T-helper 2 cell (primary cell): ENCODE measurements at places on chromosomes 12 and 14.
A peak's percentile ranks its signal among the peaks of the same experiment; 100 is the strongest.

GRCh38 chr14:55129086-55129427, at the start of gene LGALS3:
TSS of gene LGALS3 (plus strand) at chr14:55129252. CDS start at chr14:55137374, 8,122 bp downstream.
- DNase-seq = peak; percentile 22

DNA sequence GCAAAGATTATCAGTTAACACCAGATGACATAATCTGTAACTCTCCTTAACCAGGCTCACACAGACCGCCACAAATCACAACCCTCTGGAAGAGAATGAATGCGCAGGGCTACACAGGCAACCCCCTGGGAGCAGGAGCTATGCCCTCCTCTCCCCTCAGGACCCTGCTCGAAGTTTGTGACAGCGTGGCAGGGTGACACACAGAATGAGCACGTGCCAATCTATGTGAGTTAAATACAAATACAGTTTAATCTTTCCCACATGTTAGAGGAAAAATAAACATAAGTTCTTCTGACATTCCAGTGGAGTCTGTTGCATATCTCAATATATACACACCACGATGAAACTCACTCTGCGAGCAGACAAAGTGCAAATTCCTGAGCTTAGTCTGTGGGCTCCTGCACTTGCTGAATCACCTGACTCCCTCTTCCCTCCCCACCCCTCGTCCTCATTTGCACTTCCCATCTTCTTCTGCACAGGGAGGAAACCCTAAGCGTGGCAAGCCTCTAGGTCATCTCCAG, 37.6 kb downstream of the BCAT1 start:
- DNase-seq = no peak

DNA sequence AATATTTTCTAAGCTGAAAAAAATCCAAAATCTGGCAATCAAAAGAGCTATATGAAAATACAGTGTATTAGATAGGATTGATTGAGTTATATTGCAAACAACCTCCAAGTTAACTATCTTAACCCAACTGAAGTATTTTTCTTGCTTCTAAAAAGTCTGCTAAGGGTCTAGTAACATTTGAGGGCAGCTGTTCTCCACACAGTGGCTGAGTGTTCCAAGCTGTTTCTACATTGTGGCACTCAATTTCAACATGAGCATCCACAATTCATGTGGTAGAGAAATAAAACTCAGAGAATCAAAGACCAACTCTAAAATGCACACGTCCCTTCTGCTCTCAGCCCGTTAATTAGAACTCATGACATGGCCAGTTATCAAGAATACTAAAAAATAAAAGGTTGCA, 340.0 kb downstream of the C12orf50 start:
- DNase-seq = no peak

DNA sequence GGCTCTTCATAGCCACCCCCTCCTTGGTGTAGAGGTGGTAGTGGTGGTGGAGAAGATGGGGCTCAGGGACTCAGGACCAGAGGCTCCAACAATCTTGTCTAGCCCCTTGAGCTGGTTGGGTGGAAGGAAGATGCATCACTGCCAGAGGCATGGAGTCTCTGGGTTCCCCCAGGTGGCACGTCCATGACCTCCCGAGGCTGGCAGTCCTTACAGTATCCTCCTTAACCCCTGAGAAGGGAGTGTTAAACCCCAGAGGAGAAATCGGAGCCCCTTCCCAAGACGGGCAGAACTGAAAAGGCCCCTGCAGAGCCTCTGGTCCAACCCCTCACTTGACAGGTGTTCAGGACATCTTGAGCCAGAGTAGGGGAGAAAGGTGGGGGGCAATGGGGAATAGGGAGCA, 9.1 kb downstream of the KRT83 start:
- DNase-seq = no peak

DNA sequence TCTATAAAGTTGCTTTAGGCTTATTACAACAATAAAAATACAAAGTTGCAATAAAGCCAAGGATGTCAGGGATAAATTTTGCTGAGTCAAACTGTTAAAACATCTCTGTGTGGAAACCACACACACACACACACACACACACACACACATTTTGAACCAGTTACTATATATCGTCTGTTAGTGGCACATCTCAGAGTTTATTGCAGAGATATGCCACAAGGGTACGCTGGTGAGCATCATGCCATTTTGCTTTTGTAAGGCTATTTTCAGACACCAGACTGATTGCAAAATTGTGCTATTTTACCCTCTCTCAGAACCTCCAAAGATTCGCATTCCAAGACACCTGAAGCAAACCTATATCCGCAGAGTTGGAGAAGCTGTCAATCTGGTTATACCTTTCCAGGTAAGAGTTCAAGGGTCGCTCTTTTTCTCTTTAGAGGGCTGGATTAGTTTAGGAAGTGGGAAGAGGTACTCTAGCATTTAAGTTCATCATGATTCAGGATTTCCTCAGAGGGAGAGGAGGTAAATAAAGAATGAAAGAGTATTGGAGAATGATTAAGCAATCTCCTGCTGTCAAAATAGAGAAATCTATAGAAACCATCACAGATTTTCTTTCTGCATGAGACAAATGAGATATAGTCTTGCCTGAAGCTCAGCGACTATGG, 27.3 kb upstream of the CHPT1 start:
- DNase-seq = peak; percentile 88

GRCh38 chr12:74794522-74794921, 256.9 kb downstream of the ATXN7L3B start:
- DNase-seq = no peak

DNA sequence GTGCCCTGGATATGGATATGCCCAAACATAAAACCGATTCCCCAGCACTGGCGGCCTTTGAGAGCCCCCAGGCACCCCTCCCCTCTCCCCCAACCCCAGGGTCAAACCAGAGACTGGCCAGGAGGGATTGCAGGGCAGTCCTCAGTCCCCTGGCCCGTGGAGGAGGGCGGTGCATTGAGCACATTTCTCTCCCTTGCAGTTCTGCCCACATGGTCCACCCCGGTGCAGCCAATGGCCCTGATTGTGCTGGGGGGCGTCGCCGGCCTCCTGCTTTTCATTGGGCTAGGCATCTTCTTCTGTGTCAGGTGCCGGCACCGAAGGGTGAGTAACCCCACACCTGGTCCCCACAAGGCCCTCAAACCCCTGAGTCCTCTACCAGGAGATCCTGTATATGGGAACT, 3.4 kb upstream of the GPR162 start:
- no peak for DNase-seq

- no peak for DNase-seq
These were observed 9.6 kb upstream of the FBXO33 start for GRCh38 chr14:39441805-39442204.

GRCh38 chr12:69720750-69721149, 17.9 kb upstream of the RAB3IP start:
- DNase-seq = no peak

DNA sequence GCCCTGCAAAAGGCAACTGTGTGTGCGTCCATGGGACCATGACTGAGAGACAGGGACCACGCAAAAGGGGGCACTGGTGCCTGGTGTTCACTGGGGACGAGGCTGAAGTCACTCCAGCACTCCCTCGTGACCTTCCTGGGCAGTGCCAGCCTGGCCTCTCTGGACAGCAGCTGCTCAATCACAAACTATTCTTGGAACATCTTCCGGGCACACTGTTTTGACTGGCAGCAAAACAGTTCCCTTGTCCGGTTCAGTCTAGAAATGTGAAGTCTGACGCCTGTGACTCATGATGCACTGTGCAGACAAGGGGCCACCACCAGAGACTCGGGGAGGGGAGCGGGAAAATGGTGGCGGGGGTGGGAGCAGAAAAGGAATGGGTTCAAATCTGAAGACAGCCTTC, 20.8 kb downstream of the SNRNP35 start:
- DNase-seq = no peak

GRCh38 chr14:97251491-97252155, 454.4 kb downstream of the VRK1 start:
- DNase-seq = no peak

GRCh38 chr12:109710205-109710746, 3.3 kb upstream of the FAM222A start:
- DNase-seq = no peak

DNA sequence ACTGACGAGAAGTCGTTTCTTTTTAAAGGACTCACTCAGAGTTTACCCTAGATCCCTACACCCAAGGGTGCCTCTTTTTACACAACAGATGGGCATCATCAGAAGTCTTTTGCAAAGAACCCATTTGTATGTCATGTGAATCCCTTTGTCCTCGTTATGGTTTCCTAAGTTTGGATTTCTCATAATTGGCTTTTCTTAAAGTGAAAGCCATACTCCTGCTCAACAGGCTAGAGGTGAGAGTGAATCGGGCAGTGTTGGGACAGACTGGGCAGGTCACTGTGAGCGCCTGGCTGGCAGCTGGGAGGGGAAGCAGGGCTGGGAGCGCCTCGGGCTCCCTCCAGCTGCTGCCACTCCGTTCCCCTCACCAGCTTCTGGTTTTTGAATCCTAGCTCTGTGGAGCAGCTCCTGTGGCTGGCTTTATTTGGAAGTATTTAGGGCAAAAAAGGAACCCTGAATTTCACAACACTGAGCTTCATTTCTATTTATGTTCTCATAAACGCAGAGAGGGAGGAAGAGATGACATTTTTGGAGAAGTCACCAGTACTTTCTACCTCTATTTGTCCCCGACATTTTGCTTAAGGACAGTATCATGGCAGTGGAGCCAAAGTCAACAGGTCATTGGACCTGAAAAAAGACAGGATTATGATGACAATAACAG, 63.8 kb upstream of the ACTN1 start:
- no peak for DNase-seq

- DNase-seq = no peak
These were observed 45.7 kb upstream of the OTX2 start for GRCh38 chr14:56855891-56856461.

GRCh38 chr12:32893043-32893442, 3.5 kb downstream of the PKP2 start:
- DNase-seq = no peak

DNA sequence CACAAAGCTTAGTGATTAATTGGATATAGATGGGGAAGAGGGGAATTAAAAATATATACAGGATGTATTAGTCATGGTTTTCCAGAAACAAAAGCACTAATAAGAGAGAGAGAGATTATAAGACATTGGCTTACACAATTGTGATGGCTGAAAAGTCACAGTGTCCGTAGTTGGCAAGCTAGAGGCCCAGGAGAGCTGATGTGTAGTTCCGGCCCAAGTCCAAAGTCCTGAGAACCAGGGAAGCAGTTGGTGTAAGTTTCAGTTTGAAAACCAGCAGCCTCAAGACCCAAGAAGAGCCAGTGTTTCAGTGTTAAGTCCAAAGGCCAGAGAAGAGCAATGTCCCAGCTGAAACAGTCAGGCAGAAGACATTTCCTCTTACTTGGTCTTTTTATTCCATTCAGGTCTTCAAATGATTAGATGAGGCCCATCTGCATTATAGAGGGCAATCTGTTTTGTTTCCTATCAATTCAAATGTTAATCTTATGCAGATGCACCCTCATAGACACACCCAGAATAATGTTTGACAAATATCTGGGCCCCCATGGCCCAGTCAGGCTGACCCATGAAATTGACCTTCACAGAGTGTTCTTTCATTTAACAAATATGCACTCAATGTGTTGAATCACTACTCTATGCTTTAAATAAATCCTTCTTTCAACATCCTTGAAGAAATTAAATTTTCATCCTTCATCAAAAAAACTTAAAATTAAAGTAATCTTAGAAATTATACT, 67.2 kb upstream of the DIO2 start:
- DNase-seq = no peak

DNA sequence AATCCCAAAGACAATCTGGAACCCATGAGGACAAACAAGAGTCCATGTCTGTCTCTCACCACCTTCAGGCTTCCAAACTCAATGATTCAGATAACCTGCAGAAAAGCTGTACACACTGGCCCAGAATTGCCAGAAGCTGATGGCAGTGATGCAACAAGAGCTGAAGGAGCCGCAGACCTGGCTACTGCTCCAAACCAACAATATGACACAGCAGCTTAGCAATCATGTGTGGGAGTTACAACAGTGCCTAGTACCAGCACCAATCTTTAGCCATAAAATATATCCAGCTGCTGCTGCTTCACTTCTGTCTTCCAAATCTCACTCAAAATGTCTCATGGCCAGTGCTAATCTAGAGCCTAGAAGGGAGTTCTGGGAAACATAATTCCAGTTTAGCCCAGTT, 22.0 kb downstream of the RPS6KA5 start:
- no peak for DNase-seq

DNA sequence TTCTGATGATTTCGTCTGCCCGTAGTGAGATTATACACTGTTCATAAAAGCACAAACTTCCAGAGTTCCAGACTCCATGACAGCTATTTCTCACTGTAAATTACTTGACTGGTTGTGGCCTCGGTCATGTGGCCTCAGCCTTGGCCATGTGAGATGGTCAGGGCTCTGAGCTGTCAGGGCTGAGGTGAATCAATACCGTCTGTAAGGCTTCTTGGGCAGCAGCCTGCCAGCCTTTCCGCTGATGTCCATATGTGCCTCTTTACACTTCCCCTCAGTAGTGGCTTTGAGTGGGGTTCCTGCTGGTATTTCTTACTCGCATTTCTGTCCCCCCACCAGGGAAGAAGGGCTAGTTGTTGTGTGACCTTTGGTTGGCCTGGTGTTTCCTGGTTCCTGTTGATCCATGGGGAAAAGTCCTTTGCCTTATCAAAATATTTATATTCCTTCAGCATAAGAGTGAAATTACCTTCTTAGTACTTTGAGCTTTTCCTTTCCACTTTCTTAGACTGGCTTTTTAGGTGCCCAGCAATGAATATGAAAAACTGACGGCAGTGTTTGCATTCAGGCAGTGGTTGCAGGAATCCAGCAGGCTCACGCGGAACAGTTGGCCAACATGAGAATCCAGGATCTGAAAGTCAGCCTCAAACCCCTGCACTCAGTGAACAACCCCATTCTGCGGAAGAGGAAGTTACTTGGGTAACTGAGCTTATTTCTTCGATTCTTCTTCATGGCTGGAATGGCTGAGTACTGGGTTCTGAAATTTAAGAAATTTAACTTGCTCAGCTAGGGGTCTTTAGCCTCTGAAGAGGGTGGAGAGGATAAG, 46.1 kb downstream of the MAPKAPK5 start:
- DNase-seq = no peak

DNA sequence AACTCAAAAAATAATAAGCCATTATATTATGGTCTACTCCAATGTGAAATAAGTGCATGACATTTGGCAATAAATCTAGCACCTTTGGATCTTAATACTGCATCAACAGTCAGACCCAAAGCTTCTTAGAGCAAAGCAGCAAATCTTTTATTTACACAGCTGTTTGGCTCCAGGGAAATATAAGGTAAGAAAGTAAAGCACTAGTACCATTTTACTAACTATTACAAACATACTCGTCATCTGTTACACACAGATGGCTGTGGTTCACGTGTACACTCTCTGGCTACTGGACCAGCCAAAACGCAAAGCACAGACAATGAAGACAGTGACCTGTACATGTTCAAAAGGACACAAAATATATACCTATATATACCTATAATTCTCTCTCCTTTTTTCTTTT, 2.8 kb downstream of the FGD6 start:
- no peak for DNase-seq

DNA sequence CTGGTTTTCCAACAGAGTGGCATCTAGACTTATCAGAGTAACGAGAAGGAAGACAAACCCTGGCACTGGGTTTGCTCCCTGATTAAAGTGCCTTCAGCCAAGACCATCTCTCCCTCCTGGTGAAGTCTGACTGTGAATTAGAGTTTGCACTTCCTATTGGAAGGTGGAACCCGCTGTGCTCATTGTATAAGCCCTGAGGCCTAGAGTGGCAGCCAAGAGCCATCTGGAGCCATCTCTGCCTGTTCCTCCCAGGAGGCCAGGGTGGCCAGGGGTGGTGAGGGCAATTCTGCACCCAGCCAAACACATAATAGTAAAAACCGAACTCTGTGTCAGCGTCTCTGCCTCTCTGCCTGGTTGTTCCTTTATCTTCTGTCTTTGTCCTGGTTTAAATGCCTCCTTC, 25.0 kb downstream of the MFAP5 start:
- no peak for DNase-seq

GRCh38 chr12:122182887-122183587, at the start of gene LRRC43:
TSS of gene LRRC43 (plus strand) at chr12:122183123. CDS start at chr12:122183145, 22 bp downstream.
- DNase-seq = no peak
